ENCODE measurements at places on chromosomes 11 and 22.

DNA sequence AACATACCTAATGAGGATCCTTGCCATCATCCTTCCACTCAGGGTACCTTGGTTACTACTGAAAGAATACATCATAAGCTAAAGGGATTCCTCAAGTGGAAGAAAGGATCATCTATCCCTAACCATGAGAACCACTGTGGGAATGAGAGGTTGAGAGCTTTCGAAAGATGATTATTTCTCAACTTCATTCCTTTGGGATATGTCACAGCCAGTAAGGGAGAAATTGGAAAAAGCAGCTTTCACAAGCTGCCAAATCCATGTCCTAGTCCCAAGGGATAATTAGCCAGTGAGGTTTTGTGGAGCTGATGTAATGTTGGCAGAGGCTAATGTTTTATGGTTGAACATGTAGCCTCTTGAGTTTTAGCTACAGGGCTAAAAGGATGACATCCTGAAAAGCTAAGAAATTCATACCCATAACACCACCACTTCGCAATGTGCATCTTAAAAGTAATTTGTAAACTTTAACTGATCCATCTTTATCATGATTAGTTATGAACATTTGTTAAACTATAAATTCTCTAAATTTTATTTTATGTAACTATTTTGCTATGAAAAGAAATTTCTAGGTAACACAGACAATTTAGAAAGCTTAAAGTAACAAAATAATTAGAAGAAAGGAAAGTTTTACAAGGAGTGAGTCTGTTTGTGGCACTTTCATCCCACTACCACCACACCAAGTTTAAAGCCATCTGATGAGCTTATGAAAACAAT is 123.9 kb downstream of the MRTFA start:
- no peak for DNase-seq

DNA sequence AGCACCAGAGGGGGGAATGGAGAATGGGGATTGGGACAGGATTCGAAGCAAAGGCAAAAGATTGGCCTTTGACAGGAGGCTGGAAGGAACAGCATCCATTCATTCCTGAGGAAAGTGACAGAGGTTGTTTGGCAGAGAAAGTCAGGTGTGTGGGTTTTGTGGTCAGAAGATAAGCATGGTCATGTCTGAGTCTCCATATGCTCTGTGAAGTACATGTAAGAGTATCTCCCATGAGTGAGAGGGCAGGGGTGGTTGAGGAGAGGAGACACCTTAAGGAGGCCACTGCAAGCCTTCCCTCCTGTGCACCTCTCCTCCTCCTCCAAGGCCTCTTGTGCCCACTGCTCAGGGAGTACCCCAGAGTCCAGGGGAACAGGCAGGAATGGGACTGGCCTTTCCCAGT is 1.9 kb upstream of the NLRP10 start:
- DNase-seq, result no peak

DNA sequence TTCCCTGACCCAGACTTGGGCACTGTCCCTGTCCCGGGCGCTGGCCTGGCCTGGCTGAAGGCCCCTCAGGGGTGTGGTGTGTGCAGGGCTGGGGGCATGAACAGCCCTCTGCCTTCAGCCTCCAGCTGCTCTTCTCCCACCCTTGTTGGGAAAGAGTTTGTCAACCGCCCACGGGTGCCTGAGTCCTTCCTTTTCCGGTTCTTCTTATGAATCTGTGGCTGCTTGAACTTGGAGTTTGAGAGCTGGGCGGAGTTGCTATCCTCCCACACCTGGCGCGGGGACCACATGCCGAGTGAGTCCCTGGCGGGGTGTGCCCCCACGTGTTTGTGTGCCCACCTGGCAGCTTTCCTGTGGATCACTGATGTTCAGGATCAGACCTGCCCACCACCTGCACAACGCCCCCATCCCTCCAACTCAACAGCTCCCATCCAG is 13.4 kb downstream of the NFAM1 start:
- no peak for DNase-seq

GRCh38 chr11:95800438-95800837 is 10.1 kb downstream of the CEP57 start:
- no peak for DNase-seq

GRCh38 chr11:15106201-15106965 is 8.3 kb upstream of the INSC start:
- no peak for DNase-seq

DNA sequence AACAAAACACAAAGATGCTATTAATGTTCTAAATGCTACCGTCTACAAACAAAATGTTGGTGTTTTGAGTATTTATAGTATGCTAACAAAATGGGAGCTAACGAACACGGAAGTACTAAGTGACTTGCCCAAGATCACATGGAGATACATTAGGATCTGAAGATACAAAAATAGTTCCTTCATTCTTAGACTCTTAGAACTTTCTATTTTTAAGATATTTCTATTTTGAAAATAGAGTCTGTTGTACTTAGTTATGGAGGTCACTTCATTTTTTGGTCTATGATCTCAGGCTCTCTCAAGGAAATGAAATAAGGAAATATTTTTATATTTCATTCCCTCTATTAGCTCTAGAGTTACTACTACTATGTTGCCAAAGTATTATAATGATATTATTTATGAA is 64.2 kb downstream of the APOL5 start:
- DNase-seq, result no peak
